Umbilical cord (tissue), 2 donors: ENCODE measurements at places on chromosomes 7 and 10.

- DNase-seq, result no peak
Measured at GRCh38 chr7:134709197-134709596, 62.5 kb downstream of the BPGM start.

- DNase-seq, result no peak
Measured at GRCh38 chr10:129339191-129339590, 127.8 kb upstream of the MGMT start.

DNA sequence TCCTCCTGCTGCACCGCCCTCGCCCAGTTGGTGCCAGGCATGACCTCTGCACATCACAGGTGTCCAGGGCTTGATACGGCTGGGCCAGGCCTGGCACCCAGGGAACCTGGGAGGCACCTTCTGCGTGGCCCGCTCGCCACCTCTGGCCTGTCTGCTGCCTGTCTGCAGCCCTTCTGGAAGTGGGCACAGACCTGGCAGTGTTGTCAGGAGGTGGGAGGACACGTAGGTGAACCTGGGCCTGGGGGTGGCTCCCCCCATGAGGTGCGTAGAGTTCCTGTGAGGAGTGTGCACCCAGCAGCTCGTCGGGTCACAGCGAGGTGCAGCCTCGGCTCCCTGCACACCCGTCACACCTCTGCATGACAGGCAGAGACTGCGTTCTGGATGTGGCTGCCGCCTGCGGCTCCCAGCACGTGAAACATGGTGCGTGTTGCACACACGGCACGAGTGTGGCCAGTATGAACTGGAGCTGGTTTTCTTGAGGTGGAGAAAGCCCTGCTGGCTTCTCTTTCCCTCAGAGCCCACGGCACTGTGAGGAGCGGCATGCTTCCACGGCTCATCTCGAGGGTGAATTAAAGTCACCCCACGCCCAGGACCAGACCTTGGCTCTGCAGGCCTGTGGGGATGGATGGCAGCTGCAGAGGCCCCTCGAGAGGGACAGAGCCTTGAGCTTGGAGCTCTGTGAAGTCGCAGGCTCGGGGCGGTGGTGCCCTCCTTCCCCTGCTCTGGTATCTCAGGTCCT is 24.8 kb downstream of the INPP5A start:
- DNase-seq, result no peak

- DNase-seq, result no peak
Measured at GRCh38 chr10:132685101-132685891, 100.7 kb downstream of the NKX6-2 start.

DNA sequence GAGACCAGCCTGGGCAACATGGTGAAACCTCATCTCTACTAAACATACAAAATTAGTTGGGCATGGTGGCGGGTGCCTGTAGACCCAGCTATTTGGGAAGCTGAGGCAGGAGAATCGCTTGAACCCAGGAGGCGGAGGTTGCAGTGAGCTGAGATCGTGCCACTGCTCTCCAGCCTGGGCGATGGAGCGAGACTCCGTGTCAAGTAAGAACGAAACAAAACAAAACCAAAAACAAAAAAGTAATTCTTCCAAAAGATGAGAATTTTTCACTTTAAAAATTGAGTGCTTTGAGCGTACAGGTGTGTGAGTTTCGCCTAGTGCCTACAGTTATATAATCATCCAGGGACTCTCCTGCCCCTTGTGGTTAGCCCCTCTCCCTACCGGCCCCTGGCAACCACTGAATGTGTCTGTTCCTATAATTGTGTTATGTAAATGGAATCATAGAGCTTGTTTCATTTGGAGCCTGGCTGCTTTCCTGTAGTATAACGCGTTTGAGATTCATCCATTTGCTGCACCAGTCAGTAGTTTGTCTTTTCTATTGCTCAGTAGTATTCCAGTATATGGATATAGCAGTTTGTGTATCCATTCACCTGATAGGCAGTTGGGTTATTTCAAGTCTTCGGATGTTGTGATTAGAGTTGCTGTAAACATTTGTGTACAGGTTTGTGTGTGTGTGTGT is 80.0 kb downstream of the RBM33 start:
- DNase-seq, result no peak

DNA sequence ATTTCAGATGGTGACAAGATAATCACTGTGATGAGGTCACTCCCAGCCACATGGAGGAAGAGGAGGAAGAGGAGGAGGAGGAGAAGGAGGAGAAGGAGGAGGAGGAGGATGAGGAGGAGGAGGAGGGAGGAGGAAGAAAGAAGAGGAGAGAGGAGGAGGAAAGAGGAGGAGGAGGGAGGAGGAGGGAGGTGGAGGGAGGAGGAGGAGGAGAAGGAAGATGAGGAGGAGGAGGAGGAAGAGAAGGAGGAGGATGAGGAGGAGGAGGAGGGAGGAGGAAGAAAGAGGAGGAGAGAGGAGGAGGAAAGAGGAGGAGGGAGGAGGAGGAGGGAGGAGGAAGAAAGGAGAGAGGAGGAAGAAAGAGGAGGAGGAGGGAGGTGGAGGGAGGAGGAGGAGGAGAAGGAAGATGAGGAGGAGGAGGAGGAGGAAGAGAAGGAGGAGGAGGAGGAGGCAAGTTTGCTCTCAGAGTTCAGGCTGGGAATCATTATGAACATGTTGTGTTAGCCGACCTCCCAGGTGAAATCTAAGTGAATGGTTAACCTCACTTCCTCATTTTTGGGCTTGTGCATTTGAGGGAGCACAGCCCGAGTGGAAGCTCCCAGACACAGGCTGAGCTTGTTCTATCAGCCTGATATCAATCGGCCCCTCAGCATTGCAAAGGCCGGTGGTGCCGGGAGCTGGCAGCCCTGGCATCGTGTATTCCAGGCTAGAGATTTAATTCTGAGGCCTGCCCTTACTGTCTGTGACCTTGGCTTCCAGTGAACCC is 236.2 kb upstream of the PITRM1 start:
- no peak for DNase-seq
